ENCODE measurements at places on chromosomes 2 and 18. TPM values are rescaled to one million over a fixed set of nuclear protein-coding genes. Genes with fewer than 3 reads are reported as not detected.

DNAH7 gene
- total RNA-seq = not detected

MATN3 gene
- total RNA-seq = not detected

FIGN gene
- total RNA-seq = not detected

STON1 gene
- total RNA-seq = 1.4 TPM

TDRD15 gene
- total RNA-seq = not detected

MOB1A gene
- 181 TPM for total RNA-seq

SLC40A1 gene
- total RNA-seq = 1.9 TPM

HS1BP3 gene
- total RNA-seq = 3.3 TPM

CCDC74A gene
- 1.3 TPM for total RNA-seq

SIX2 gene
- total RNA-seq = not detected

PCARE gene
- not detected for total RNA-seq

TSHZ1 gene
- 21.5 TPM for total RNA-seq

SLC9A4 gene
- total RNA-seq = not detected

TMEM17 gene
- total RNA-seq = not detected

LCT gene
- 0.06 TPM for total RNA-seq

RBM45 gene
- 6.4 TPM for total RNA-seq

SERPINB4 gene
- not detected for total RNA-seq

GLB1L gene
- 2.8 TPM for total RNA-seq
